ENCODE measurements at places on chromosomes 2 and 18.

DNA sequence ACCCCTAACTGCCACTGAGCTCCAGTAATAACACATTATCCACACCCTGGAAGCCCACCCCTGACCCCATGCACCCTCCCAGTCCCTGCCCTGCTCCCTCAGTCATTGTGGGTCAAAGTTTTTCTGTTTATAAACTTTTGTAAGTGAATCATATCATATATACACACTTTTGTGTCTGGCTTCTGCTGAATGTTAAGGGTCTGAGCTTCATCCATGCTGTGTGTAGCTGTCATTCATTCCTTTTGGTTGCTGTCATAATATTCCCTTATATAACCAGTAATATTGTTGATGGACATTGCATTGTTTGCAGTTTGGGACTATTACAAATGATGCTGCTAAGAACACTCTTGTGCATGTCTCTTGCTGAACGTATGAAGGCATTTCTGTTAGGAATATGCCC is 14.5 kb downstream of the CNNM4 start:
- DNase-seq, result no peak

- DNase-seq, result no peak
Measured at GRCh38 chr18:1861473-1861872, 709.8 kb downstream of the METTL4 start.

DNA sequence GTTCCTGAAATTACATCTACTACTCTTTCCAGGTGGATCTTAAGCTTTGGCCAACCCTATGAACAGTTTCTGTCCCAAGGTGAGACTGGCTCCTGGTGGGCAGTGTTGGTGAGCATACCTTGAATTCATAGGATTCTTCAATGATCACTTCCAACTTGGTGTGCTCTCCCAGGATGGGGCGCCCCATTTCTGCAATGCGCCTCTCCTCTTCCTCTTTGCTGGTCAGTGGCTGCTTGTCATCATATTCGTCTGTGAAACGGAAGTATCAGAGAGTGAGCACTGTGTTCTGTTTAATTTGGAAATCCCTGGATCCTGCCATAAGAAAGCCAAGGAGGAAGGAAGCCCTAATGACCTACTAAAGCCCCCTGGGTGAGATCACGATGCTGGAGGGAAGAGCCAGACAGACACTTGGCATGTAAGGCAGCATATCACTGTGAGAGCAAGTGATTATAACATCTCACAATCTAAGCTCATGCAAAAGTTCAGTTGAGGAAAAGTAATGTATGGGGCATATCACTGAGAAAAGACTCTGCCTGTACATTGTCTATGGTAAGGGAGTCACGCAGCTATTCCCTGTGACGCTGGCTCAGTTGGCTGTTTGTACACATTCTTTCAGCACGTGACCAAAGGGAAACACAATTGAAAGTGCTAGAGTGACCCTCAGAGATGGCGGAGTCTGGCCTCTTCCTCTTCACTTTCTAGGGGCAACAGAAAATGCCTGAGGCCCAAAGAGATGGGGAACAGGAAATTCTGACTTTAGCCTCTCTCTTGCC is 287.0 kb downstream of the SLC8A1 start:
- DNase-seq, result no peak

DNA sequence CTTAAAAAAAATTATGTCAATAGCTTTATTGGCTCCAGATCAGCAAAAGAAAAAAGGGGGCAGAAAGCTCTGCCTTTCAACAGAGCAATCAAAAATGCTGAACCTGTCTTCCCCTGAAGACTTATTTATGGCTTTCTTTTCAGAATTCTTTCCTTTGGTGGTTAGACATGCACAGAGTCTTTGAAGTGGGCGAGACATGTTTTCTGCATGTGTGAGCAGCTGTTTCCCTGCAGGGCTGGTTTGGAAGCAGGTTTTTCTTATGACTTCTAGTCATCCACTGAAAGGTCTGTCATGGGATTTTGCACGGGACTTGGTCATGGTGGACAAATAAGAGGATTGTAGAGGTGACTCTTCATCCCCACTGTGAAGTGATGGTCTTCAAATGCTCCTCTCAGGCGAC is 160.3 kb downstream of the VAPA start:
- no peak for DNase-seq

DNA sequence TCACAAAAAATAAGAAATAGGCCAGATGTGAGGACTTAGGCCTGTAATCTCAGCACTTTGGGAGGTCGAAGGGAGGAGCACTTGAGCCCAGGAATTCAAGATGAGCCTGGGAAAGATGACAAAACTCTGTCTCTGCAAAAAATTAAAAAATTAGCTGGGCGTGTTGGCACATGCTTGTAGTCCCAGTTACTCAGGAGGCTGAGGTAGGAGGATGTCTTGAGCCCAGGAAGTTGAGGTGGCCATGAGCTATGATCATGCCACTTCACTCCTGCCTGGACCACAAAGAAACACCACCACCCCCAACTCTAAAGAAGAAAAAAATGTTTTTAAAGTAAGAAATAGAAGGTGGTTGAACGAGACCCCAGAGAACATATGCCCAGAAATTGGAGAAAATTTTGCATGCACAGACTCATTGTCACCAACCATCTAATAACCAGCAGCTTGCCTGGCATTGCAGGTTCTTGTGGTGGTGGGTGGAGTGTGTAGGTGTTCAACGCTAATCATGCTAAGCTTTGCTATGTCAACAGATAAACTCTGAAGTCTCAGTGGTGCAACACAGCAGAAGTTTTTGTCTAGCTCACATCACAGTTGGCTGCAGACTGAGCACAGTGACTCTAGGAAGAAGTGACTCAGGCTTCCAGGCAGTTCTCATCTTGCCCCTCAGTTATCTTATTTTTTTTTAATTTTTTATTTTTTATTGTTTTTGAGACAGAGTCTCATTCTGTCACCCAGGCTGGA is 18.6 kb downstream of the ARL4C start:
- DNase-seq, result no peak

DNA sequence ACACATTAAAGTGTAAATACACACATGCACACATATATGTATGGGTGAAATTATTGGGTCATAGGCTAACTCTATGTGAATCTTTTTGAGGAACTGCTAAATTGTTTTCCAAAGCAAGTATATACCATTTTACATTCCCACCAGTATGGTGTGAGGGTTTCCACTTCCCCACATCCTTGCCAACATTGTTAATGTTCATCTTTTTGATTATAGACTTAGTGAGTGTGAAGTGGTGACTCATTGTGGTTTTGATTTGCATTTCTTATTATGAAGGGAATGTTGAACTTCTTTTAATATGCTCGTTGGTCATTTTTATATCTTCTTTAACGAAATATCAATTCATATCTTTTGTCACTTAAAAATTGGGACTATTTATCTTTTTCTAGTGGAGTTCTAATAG is 181.8 kb upstream of the GCFC2 start:
- DNase-seq, result no peak

DNA sequence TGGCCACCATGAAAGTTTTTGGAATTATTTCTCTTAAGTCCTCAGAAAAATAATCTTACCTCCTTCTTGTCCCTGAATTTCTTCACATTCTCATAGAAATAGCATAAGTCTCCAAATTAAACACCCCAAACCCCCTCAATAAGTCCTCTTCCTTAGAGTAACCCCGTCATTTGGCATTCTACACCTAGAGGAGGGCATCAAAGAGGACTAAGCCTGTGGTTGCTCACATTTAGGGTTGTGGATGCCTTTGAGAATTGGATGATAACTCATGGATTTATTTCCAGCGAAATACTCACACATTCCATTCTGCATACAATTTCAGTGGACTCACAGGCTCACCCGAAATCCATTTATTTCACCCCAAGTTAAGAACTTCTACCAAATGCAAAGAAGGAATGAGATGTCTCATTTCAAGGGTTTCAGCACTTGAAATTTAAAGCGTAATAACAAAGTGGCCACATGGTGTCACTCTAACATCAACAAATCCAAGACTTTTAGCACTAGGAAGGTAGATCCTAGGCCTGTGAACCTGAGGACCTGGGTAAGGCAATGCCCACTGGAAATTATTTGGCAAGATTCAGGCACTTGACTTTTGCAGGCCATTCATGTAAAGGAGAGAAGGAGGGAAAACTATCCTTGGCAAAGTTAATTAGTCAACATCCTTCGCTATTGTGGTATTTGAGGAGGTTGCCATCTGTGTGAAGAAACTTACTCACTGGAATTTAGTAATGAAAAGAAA is 24.6 kb downstream of the DYTN start:
- DNase-seq, result no peak

GRCh38 chr2:190528521-190529001 is 6.0 kb downstream of the NEMP2 start:
- DNase-seq, result no peak

GRCh38 chr2:221915926-221916325 is 343.8 kb upstream of the EPHA4 start:
- no peak for DNase-seq

DNA sequence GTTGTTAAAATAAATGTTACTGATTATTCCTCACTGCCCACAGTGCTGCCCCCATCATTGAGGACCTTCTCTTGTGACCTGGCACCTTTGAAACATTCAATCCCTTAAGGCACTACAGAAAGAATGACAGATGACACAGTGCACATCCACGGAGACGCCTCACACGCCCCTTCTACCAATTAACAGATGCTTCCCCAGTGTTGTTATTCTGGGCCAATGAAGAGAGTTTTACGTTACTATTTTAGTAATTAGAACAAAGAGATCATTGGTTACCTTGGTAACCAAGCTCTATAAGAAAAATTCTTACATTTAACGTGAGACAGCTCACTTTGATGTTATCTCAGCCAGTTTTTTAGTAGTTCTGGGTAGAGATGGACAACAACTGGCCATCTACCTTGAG is 152.0 kb downstream of the ZNF236 start:
- no peak for DNase-seq

DNA sequence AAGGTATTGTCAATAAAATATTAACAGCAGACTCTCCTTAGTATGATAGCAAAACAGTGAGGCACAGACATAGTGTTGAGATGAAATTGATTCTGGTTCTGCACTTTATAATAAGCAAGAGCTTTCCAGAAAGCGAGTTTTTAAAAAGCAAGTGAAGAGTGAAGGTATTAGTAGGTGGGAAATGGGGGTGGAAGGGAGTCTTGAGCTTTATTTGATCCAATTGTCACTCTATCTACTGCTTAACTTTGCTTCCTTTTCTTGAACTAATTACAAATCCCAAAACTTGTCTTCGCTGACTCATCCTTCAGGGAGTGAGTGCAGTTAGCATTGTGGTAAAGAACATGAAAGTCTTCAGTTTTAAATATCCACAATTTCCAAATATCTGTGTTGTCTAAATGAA is 120.6 kb upstream of the BOD1L2 start:
- DNase-seq, result no peak

DNA sequence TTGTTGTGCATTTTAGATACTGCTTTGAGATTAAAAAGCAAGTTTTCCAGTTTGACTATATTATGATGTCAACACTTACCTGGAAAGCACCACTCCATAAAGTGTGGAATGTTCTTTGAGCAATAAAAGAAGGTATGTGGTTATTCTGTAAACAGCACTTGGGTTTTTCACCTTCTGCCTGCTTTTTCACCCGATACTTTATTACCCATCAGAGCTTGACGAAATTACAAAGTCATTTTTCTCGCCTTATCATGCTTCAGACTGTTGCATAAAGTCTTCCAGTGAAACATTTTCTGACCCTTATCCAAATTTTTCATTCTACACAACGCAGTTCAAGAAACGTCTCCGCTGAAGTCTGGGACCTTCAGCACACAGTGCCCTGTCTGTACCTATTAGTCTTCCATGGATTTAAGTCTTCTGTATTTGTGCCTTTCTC is 25.2 kb downstream of the CAB39 start:
- DNase-seq, result no peak

DNA sequence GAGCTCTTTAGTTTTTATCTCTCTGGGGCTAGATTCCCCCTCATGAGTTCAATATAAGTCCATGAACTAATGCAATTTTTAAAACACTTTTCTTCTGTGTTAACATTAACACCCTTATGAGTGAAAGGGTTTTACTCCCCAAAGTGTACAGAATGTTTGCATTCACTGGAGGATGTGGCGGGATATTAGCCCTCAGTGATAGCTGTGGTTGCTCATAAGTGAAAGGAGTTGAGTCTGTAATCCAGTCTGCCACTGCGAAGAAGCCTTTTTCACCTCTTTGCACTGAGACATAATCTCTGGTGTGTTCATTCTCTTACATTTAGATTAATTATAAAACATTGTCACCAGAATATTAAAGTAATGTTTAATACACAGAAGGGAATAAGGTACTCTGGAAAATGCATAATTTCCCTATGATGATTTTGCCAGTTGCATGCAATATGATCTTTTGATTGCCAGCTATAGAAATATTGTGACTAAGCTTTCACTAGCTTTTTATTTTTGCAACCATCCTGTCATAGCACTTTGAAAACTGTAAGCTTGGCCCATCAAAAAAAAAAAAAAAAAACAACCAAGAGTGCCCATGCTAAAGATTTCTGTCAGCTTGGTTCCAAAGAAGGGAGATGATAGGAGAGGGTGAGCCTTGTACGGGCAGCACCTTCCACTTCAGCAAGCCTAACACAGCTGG is 113.2 kb downstream of the BCL11A start:
- no peak for DNase-seq

- DNase-seq, result no peak
Measured at GRCh38 chr2:89811295-89811694, 1119.8 kb downstream of the RPIA start.
